ENCODE measurements at places on chromosomes 4 and X. TPM values are rescaled to one million over a fixed set of nuclear protein-coding genes. Genes with fewer than 3 reads are reported as not detected.

CCDC158 gene
- polyA plus RNA-seq = 1.8 TPM

GRCh38 chr4:7328913-7329638, 105.7 kb downstream of the PSAPL1 start:
- H3K27me3 ChIP-seq = no peaks in the 10 kb centered on the region
- DNase-seq = no peak
- no peaks in the 10 kb centered on the region for H3K36me3 ChIP-seq

DNA sequence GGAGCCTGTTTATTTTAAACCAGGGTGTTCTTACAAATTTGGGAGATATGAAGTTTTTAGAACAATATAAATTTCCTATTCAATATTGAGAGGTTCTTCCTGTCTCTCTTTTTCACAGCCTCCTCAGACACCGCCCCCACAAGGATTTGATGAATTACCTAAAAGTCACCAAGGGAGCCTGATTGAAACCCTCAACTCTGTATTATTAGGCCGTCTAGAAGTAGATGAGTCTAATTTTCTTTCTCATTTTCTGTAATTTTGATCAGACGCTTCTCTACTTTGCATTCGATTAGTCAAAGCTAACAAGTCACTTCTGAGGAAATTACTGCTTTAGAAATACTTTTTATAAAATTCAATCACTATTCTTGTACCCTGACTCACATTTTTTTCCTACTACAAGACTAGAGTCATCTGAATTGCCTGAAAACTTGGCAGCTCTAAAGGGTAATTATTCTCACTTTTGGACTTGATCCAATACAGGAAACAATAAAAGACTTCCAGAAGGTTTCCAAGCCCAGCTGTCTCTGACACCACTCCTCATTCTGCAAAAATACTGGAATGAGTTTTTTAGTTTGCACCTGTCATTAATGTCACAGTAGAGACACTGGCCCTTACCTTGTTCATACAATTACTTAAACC, 111.2 kb downstream of the ELOVL6 start:
- no peak overlapping the region for H3K27ac ChIP-seq
- H3K36me3 ChIP-seq = no peaks in the 10 kb centered on the region
- no peak for DNase-seq
- H3K4me1 ChIP-seq = peaks cover 5% of the 10 kb centered on the region

KCND1 gene
- polyA plus RNA-seq = 0.28 TPM

GRCh38 chrX:40146262-40147125, 48.7 kb upstream of the BCOR start:
- no peaks in the 10 kb centered on the region for H3K36me3 ChIP-seq
- H3K4me3 ChIP-seq = peak overlapping the region; percentile 57
- no peaks in the 10 kb centered on the region for H3K27me3 ChIP-seq
- no peak for DNase-seq
- no peak overlapping the region for H3K27ac ChIP-seq
- H3K4me1 ChIP-seq = peaks cover 6% of the 10 kb centered on the region

- H3K36me3 ChIP-seq = no peaks in the 10 kb centered on the region
- DNase-seq = no peak
- H3K27me3 ChIP-seq = no peaks in the 10 kb centered on the region
- H3K4me1 ChIP-seq = no peaks in the 10 kb centered on the region
- H3K27ac ChIP-seq = no peak overlapping the region
- no peak overlapping the region for H3K4me3 ChIP-seq
Measured at GRCh38 chrX:9634551-9634950, 131.1 kb downstream of the GPR143 start.

NRK gene
- 0.03 TPM for polyA plus RNA-seq

- no peaks in the 10 kb centered on the region for H3K4me1 ChIP-seq
- DNase-seq = no peak
- no peaks in the 10 kb centered on the region for H3K27me3 ChIP-seq
- no peak overlapping the region for H3K27ac ChIP-seq
- H3K4me3 ChIP-seq = no peak overlapping the region
- no peaks in the 10 kb centered on the region for H3K36me3 ChIP-seq
Measured at GRCh38 chrX:404656-405055, 17.9 kb upstream of the PPP2R3B start.

YIPF7 gene
- polyA plus RNA-seq = not detected

GRCh38 chrX:110168585-110168984, 149.3 kb downstream of the AMMECR1 start:
- no peaks in the 10 kb centered on the region for H3K4me1 ChIP-seq
- H3K4me3 ChIP-seq = no peak overlapping the region
- H3K27me3 ChIP-seq = no peaks in the 10 kb centered on the region
- H3K36me3 ChIP-seq = no peaks in the 10 kb centered on the region

PCSK1N gene
- 1.8 TPM for polyA plus RNA-seq

GRCh38 chrX:71953391-71953790, 42.7 kb downstream of the NHSL2 start:
- DNase-seq = no peak
- H3K27ac ChIP-seq = no peak overlapping the region
- H3K36me3 ChIP-seq = no peaks in the 10 kb centered on the region
- H3K4me3 ChIP-seq = no peak overlapping the region
- no peaks in the 10 kb centered on the region for H3K4me1 ChIP-seq
- H3K27me3 ChIP-seq = no peaks in the 10 kb centered on the region

- no peaks in the 10 kb centered on the region for H3K4me1 ChIP-seq
- no peak overlapping the region for H3K4me3 ChIP-seq
- H3K27me3 ChIP-seq = no peaks in the 10 kb centered on the region
- DNase-seq = no peak
- H3K36me3 ChIP-seq = no peaks in the 10 kb centered on the region
Measured at GRCh38 chrX:8520178-8520577, 55.5 kb downstream of the VCX3B start.

GRCh38 chr4:107977966-107978705, 11.6 kb upstream of the HADH start:
- H3K27ac ChIP-seq = peak overlapping the region; percentile 82
- peak overlapping the region; percentile 17 for H3K4me3 ChIP-seq
- no peaks in the 10 kb centered on the region for H3K4me1 ChIP-seq
- H3K36me3 ChIP-seq = no peaks in the 10 kb centered on the region
- H3K27me3 ChIP-seq = no peaks in the 10 kb centered on the region

- H3K27ac ChIP-seq = no peak overlapping the region
- no peaks in the 10 kb centered on the region for H3K4me1 ChIP-seq
- no peak overlapping the region for H3K4me3 ChIP-seq
- H3K27me3 ChIP-seq = no peaks in the 10 kb centered on the region
- DNase-seq = no peak
Measured at GRCh38 chr4:123995936-123996335, 599.3 kb downstream of the SPRY1 start.

FAM47C gene
- polyA plus RNA-seq = not detected

DNA sequence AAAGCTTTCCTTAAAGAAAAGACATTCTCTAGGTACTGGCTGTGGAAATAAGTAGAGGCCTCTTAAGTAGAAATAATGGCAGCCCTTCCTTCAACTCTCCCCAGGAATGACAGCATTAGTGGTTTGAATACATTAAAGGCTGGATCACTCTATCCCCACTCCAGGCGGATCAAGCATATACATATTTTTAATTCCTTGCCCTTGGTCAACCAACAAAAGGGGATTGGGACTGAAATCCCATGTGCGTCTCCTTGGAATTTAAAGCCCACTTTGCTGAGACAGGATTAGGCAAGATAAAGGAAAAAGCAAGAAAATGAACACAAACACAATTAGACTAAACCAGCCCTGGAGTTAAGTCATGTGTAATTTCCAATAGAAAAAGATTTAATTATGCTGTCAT, 391.3 kb downstream of the PPP1R2C start:
- H3K27me3 ChIP-seq = no peaks in the 10 kb centered on the region
- no peaks in the 10 kb centered on the region for H3K36me3 ChIP-seq
- no peak overlapping the region for H3K27ac ChIP-seq
- H3K4me1 ChIP-seq = no peaks in the 10 kb centered on the region

DNA sequence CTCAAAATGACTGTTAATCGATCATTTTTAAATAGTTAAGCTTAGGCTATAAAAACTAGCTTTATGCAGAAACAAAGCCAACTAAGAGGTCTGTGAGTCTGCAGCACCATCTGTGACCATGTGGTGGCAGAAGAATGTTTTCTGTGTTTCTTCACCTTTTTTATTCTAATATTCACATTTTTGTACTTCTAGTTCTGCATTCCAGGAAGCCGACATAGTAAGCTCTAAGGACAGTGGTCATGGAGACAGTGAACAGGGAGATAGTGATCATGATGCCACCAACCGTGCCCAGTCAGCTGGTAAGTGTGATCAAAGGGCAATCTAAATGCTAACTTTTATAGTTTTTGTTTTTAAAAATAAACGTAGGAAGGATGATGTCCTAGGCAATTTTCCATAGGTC, 5.6 kb downstream of the PCDH10 start:
- H3K36me3 ChIP-seq = no peaks in the 10 kb centered on the region
- H3K27me3 ChIP-seq = no peaks in the 10 kb centered on the region
- no peak overlapping the region for H3K27ac ChIP-seq
- H3K4me1 ChIP-seq = peaks cover 30% of the 10 kb centered on the region
- no peak for DNase-seq

DNA sequence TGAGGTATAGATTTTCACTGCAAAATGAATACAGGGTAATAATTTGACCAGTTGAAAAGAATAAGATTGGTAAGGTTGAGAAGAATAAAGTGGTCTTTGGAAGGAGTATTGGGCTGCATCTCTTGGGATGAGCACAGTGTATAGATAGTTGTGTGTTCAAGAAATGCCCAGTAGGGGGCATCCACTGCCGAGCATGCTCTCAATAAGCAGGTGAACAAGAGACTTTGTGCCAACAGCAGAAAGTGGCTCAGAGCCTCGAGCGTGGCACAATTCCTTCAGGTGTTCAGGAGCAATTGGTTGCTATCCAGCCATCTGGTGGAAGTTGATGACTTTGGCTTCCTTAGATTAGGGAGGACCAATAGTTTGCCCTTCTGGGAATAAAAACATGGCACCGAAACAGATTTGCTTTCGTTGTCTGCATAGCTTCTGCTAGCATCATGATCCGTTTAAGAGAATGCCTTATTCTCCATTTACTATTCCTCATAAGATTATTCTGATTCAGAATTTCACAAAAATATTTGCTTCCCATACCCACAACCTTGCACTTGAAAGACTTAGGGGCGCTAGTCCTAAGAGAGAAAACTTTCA, 258.1 kb upstream of the NEIL3 start:
- no peaks in the 10 kb centered on the region for H3K4me1 ChIP-seq
- DNase-seq = no peak
- no peaks in the 10 kb centered on the region for H3K27me3 ChIP-seq
- H3K36me3 ChIP-seq = no peaks in the 10 kb centered on the region
- H3K4me3 ChIP-seq = no peak overlapping the region

GRCh38 chr4:165058666-165059065, 5.0 kb downstream of the TRIM75 start:
- H3K36me3 ChIP-seq = no peaks in the 10 kb centered on the region
- no peak for DNase-seq
- no peaks in the 10 kb centered on the region for H3K4me1 ChIP-seq
- H3K27me3 ChIP-seq = no peaks in the 10 kb centered on the region
- H3K27ac ChIP-seq = no peak overlapping the region
- no peak overlapping the region for H3K4me3 ChIP-seq

DNA sequence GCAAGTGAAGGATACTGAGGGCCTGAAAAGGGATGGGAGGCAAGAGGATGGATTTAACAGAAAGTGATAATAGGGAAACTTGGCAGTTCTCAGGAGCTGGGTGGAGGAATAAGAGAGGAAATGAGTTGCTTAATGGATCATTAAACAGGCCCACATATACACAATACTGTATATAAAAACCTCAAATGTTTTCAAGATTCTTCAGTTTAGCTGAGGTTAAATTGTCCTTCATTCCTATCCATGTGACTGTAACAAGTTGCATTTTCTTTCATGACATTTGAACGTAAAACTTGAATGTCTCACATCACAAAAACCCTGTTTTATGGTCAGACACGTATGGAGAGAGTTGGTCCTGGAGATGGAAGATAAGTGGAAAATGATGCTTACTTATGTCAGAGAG, 76.5 kb upstream of the PLAC8 start:
- H3K4me3 ChIP-seq = no peak overlapping the region
- DNase-seq = no peak
- H3K36me3 ChIP-seq = no peaks in the 10 kb centered on the region
- H3K4me1 ChIP-seq = no peaks in the 10 kb centered on the region
- no peak overlapping the region for H3K27ac ChIP-seq

DNA sequence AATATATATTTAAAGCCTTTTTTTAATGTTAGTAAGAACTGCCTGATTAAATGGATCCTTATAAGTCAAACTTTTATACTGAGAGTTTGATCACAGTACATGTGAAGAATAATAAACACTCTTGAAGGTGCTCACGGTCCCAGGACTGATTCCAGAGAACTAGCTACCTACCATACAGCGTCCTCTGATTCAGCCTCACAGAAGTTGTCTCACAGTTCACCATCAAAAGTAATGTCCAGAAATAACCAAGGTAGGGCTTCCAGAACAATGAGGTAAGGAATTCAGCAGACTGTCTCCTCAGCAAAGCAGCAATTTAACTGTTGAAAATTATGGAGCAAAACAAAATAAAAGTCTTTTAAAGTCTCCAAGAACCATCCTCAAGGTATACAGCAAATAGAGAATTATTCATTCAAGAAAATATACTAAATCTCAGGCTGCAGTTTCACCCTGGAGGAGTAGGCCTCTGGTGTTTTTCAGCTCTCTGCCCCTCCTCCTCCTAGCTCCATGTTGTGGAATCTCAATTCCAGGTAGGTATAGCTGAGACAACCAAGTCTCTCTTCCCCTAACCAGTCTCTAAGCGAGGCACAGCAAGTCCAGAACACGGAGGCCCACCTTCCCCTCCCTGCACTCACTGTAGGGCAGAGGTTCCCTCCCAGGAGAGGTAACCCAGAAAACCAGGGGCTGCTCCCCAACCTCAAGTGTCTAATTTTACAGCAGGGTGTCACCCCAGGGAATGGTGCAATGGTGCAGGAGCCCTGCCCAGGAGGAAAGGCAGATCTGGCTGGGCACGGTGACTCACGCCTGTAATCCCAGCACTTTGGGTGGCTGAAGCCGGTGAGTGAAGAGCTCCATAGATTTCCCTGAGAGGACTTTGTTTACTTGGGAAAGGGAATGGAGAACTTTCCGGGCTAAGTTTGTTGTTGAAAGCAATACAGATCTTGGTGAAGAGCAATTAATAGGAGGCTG, 28.6 kb downstream of the FAM241A start:
- H3K4me3 ChIP-seq = no peak overlapping the region
- no peaks in the 10 kb centered on the region for H3K4me1 ChIP-seq
- DNase-seq = no peak
- peaks cover 3% of the 10 kb centered on the region for H3K36me3 ChIP-seq

PASD1 gene
- not detected for polyA plus RNA-seq

- no peaks in the 10 kb centered on the region for H3K27me3 ChIP-seq
- H3K27ac ChIP-seq = no peak overlapping the region
- no peaks in the 10 kb centered on the region for H3K4me1 ChIP-seq
- DNase-seq = no peak
Measured at GRCh38 chr4:164894702-164895101, 17.7 kb downstream of the APELA start.

DNA sequence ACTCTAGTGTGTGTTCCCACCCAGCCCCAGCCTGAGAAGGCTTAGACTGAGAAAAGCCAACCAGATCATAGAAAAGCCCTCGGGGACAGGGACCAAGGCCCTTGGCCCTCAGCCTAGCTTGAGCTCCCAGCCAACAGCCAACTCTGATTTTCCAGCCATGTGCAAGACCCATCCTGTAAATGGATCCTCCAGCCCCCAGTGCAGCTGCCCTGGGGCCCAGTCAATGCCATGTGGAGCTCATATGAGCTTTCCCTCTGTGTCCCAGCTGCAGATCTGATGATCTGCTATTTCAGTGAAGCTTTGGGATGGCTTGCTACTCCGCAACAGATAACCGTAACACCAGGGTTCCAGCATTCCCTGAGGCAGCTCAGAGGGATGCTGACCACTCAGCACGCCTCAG, 40.5 kb upstream of the CDKN2AIP start:
- no peak for DNase-seq
- H3K4me3 ChIP-seq = no peak overlapping the region
- H3K36me3 ChIP-seq = no peaks in the 10 kb centered on the region
- no peak overlapping the region for H3K27ac ChIP-seq
- H3K27me3 ChIP-seq = no peaks in the 10 kb centered on the region

DKC1 gene
- polyA plus RNA-seq = 14.0 TPM
